Stimulated activated CD4-positive, alpha-beta T cell treated with anti-CD3 and anti-CD28 coated beads, Interleukin-1b, Interleukin-23, amount 100 ng/mL, for 1 hour (primary cell): ENCODE measurements at places on chromosomes 3 and 15.
A peak's percentile ranks its signal among the peaks of the same experiment; 100 is the strongest.

- no peak for DNase-seq
Measured at GRCh38 chr3:119206611-119207511, 33.5 kb downstream of the UPK1B start.

DNA sequence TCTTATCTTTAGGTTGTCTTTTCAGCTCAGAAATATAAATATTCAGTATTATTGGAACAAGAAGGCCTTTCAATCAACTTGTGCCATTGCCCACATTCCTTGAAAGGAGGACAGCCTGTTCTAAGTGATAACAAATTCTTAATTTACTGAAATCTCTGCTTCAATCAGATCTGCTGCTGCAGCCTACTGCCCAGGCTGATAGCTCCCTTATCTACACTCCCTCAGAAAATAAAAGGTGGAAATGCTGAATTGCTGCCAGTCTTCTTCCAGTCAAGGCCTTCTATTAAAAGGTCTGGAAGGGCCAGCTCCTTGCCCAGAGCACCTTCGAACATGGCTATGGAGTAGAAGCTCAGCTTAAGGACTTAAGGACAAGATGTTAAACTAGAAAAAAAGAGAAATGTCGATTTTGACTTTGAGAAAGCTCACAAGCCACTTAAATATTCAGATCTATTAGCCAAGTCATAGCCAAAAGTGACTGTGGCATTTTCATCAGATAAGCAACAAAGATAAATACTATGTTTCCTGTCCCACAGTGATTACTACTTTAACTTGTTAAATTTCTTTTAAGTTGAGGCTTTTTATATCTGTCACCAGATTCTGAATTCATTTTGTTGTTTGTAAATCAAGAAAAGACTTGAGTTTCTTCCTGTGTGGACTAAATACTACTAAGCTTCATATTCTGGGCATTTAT, 480.5 kb upstream of the CBLB start:
- DNase-seq, result no peak

DNA sequence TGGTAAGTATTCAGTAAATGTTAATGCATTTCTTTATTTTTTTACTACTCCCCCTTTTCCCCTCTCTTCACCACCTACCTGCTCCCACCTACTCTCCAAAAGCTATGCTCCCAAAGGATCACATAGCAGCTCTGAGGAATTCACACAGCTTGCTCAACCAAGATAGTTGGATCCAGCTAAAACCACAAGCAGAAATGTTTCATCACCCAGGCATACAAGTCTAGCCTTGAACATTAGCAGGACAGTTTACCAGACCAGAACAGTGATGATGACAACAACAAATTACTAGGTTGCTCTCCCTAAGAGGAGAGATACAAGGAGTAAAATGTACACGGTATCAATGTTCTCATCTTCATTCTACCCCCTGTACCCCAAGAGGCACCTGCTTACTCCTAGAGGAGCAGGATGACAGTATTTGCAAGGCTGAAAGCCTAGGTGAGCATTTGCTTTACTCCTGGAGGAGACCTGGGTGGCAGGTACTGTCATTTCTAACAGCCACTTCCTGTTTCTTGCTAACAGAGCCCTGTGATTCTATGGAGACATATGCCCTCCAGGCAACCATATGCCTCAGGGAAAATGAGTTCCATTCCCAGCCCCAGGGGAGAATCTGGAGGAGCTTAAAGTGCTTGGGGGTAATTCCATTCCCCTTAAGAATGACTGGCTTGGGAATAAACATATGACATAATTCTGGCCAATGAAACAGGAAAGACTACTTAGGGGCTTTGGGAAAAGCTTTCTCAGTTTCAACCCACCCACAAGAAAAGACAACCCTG, 237.5 kb downstream of the NTRK3 start:
- DNase-seq, result no peak

- DNase-seq, result no peak
Measured at GRCh38 chr15:35925275-35926006, 379.5 kb upstream of the DPH6 start.

DNA sequence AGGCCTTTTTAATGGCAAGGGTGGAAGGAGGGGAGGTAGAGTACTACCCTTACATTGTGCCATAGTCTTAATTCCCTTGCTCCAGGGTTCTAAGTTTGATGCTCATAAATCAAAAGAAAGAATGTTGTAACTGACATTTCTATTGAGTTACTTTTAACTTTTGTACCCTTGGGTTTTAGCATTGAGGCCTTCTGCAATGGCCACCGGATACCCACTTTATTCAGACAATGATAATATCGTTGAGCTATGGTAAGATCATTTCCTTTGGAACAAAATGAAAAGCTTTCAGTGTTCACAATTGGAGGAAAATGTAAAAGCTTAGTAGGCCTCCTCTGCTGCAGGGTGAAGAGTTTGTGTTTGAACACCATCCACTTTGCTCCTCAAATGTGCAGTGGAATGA, 16.8 kb downstream of the CGNL1 start:
- no peak for DNase-seq

- DNase-seq, result no peak
Measured at GRCh38 chr15:40918146-40918798, 10.9 kb upstream of the DLL4 start.

- no peak for DNase-seq
Measured at GRCh38 chr3:5579946-5580345, 392.4 kb downstream of the EDEM1 start.

DNA sequence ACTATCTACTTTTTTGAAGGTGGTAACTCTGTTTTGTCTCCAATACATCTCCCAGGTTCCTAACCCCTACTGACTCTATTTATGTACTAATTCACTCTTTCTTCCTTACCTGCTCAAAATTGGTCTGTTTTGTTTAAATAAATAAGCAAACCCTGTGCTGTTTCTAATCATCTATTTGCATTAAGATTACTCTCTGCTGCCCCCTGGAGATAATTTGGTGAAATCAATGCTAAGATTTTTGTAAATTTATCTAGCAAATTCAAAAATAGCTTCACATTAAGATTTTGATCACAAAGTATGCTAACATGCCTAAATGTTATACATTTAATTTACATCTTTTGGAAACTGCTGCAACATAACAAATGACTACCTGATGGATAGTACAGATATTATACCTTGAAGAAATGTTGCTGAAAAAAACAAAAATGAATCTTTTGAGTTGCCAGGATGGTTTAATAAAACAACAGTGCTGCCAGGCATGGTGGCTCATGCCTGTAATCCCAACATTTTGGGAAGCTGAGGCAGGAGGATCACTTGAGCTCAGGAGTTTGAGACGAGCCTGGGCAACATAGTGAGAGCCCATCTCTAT, 4.4 kb upstream of the CD200R1 start:
- DNase-seq, result no peak

DNA sequence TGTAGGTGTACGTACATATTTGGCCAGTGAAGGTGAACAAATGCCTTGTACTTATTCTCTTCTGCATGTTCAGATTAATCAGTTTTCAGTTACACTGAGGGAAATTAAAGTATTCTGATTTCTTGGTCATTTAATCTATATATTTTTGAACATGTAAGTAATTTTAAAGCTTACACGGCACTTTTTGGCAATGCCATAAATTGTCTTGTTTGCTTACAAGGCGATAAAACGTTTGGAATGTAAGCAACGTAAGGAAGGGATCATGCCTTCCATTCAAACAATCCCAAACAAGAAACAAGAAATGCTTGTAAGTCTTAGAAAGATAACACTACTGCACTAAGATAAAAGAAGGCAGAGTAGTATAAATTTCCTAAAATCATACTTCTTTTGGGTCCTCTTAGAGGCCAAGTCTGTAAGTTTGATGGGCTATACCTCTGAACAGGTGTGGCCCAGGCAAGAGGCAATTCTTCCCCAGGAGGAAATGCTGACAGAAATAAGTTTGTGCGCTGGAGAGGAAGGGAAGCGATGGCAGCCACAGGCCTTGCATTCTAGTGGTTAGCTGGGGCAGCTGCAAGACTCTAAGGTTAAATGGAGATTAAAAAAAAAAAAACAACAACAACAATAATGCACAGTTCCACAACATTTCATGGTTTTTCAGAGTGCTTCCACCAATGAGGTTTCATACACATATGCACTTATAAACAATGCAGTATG, 73.8 kb downstream of the GOLIM4 start:
- DNase-seq, result no peak

GRCh38 chr15:41561104-41561776, 2.2 kb downstream of the TYRO3 start:
- DNase-seq, result no peak

DNA sequence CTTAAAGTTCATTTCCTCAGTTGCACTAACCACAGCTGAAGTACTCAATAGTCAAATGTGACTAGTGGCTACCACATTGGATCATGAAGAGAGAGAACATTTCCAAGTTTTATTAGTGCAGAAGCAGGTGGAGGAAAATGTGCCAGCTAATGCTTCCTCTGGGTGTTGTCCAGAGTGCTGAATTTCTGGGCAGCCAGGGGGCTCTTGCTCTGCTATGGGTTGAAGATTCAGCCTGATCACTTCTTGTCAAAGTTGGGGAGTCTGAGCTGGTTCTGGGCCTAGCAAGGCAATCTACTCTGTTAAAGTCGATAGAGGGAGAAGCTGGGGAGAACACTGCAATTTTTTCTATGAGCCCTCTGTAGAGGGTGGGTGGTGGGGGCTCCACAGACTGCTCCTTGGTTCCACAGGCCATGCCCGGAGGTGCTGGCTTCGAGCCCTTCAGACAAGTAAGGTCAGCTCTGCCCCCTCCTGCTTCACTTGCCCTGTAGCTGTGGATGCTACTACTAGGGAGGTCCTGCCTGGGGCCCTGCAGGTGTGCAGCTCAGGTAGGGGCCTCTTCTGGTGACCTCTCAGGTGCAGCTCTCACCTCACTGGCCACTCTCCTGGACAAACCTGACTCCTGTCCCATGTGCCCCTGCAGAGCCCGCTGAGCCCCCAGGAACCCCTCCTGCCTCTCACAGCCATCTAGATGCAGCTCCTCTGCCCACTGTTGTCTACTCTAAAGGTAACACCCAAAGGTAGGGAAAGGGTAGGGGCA, 8.2 kb downstream of the ALG3 start:
- no peak for DNase-seq

GRCh38 chr3:192165552-192165951, 561.8 kb downstream of the FGF12 start:
- no peak for DNase-seq

GRCh38 chr3:61985020-61985419, 388.3 kb downstream of the FEZF2 start:
- DNase-seq, result no peak

GRCh38 chr3:53067567-53067966, 21.7 kb upstream of the SFMBT1 start:
- DNase-seq, result no peak

DNA sequence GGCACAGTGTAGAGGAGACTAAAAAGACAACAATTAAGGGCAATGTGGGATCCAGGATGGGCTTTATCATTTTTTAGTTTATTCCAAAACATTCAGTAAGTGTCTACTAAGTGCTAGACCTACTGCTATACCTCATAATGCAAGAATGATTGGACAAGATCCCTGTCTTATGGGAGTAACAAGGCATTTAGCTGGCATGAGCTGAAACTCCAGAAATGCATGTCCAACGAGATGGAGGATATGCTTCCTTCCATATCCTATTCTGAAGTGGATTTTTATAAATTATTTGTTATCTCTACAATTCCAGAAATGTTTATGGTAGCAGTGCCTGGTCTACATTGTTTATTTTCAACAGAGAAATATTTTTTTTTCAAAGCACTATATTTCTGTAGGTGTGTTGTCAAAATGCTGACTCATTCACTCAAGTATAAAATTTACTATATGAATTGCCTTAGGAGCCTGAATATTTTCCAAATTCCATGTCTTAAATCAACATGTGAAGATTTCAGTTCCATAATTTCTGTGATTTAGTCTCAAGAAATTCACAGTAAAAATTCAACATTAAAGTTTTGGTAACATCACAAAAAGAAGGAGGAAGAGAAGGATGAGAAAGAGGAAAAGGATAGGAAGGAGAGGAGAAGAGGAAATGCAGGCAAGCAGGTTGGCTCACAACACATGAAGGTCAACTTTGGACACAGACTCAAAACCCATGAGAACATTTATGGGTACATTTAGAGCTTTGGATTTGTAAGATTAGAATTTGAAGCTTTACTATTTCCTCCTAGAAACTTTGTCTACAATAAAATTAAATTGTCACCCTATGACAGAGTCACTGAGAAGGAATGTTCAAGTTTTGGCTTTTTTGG, 88.6 kb downstream of the P3H2 start:
- DNase-seq, result no peak

DNA sequence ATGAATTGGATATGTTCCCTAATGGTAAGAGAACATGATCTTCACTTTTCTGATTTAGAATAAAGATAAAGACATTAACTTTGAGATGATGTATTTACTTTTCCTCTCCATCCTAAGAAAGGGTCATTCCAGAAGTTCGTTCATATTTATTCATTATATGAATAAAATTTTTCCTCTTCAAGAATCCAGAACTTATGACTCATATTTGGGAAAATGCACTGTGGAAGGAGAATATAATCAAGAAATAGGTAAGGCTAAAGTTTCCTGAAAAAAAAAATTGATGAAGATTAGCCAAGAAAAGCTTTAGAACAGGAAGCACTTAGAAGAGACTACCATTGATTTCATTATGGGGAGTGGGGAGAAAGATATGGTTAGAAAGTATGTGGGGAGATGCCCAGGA, 36.5 kb upstream of the CBLB start:
- no peak for DNase-seq

DNA sequence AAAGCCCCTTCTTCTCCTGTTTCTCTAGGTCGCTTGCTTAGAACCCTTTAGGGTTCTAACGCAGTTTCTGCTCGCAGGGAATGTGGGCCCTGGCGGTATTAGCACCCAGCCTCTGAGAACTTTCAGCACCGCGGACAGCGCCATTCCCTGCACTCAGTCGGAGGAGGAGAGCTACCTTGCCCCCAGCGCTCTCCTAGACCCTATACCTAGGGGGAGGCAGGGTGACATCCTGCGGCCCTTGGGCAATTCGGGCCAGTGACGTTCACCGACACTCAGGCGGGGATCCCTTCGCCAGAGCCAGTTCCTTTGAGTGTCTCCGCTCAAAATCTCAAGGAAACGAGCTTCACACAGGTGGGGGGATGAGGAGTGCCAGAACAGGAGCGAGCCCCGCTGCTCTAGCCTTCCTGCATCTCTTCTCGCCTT, 1.3 kb downstream of the SLC7A14 start:
- DNase-seq, result peak; percentile 5

DNA sequence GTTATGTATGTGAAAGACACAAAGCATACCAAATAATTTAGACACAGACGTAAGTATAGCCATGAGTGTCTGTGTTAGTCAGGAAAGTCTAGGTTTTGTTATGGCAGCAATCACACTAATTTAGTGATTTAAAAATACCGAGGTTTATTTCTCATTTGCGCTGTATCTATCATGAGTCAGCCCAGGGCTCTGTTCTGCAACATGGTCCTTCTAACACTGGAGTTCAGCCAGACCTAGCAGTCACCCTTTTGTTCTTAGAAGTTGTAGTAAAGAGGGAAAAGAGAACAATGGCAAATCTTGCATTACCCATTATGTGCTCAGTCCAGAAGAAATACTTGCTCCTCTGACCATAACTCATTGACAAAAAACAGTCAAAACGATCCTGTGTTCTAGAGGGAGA, 311.5 kb downstream of the NLGN1 start:
- no peak for DNase-seq

GRCh38 chr3:160697637-160698380, 20.8 kb downstream of the ARL14 start:
- no peak for DNase-seq

GRCh38 chr3:113288881-113289280, 77.5 kb downstream of the BOC start:
- DNase-seq, result no peak

GRCh38 chr15:90564051-90564450, 34.3 kb downstream of the CRTC3 start:
- DNase-seq, result no peak

- DNase-seq, result no peak
Measured at GRCh38 chr15:21260966-21261395, 179.3 kb downstream of the POTEB3 start.
